ENCODE measurements at places on chromosomes 4 and X. TPM values are rescaled to one million over a fixed set of nuclear protein-coding genes. Genes with fewer than 3 reads are reported as not detected.

DNA sequence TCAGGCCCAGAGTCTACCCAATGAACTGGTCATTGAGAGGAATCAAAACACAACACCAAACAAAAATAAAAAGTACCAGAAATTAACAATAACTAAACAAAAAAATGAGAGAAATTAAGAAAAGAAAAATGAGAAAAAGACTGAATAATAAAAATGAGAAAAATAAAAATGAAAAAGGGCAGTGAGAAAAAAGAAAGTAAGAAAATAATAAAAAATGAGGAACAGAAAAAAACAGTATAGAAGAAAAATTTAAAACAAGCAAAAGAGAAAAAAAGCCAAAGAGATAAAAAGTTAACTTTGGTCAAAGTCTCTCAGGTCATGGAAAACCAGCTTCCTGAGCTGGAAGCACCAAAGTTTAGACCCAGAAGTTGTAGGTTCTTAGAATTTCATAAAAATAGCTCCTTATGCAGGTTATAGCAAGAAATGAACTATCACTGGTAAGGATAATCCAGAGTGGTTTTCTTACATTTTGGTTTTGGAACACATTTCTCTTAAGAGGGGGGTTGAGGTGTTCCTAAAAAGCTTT lies 51.0 kb upstream of the WDR17 start:
- no peak for DNase-seq
- H3K27ac ChIP-seq, result no peak overlapping the region
- no peaks in the 10 kb centered on the region for H3K27me3 ChIP-seq
- H3K4me3 ChIP-seq, result no peak overlapping the region
- H3K36me3 ChIP-seq, result no peaks in the 10 kb centered on the region

Gene ARX
- 0.33 TPM for total RNA-seq

- no peak overlapping the region for H3K4me3 ChIP-seq
- no peaks in the 10 kb centered on the region for H3K27me3 ChIP-seq
- no peaks in the 10 kb centered on the region for H3K36me3 ChIP-seq
- no peak overlapping the region for H3K27ac ChIP-seq
- H3K4me1 ChIP-seq, result peaks cover 4% of the 10 kb centered on the region
These were observed 3.1 kb upstream of the RFC1 start for GRCh38 chr4:39369301-39369700.

DNA sequence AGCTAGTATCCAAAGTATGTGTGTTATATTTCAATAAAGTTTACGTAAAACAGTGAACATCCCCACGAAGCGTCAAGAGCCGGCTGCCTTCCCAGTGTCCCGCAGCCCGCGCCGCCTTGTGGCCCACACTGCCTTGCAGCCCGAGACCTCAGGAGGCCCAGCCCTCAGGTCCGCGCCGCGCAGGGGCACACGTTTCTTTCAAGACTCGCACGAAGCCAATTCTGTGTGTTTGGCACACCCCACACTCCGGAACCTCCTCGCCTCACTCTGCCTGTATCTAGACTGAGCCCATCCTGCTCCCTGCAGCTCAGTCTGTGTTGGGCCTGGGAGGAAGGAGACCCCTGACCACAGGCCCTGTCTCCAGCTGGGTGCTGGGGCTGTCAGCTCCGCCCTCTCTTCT lies 5.8 kb downstream of the LRPAP1 start:
- no peaks in the 10 kb centered on the region for H3K27me3 ChIP-seq
- H3K4me3 ChIP-seq, result no peak overlapping the region
- peaks cover 10% of the 10 kb centered on the region for H3K4me1 ChIP-seq
- peaks cover 7% of the 10 kb centered on the region for H3K36me3 ChIP-seq
- H3K27ac ChIP-seq, result no peak overlapping the region

Gene TADA2B
- 17.8 TPM for total RNA-seq

- no peaks in the 10 kb centered on the region for H3K36me3 ChIP-seq
- H3K27ac ChIP-seq, result no peak overlapping the region
- H3K27me3 ChIP-seq, result no peaks in the 10 kb centered on the region
- H3K4me3 ChIP-seq, result no peak overlapping the region
- no peaks in the 10 kb centered on the region for H3K4me1 ChIP-seq
- no peak for DNase-seq
These were observed 92.4 kb downstream of the FHDC1 start for GRCh38 chr4:153028535-153028934.
